ENCODE measurements at places on chromosomes 4 and X.

- no peak for DNase-seq
Measured at GRCh38 chr4:113442826-113443225, 318.7 kb downstream of the CAMK2D start.

GRCh38 chrX:138690591-138690990 is 20.9 kb downstream of the FGF13 start:
- DNase-seq: no peak

- no peak for DNase-seq
Measured at GRCh38 chr4:184398741-184399511, 75.4 kb downstream of the IRF2 start.

DNA sequence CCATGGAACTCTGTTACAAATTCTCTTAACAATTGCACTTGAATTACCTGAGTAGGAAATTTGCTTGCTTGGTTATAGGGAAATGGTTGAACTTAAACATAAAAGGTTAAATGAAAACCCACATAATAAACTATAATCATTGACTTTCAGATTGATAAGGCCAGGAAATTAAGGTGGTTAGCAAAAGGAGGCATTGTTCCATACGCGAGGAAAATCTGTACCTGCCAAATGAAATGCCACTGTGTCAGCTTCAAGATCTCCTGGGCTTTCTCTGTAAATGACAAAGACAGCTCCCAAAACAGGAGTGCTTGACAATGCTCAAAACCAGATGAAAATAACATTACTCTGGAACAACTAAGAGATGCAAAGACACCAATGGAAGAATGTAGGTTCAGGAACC is 125.5 kb upstream of the KLF3 start:
- DNase-seq: no peak

DNA sequence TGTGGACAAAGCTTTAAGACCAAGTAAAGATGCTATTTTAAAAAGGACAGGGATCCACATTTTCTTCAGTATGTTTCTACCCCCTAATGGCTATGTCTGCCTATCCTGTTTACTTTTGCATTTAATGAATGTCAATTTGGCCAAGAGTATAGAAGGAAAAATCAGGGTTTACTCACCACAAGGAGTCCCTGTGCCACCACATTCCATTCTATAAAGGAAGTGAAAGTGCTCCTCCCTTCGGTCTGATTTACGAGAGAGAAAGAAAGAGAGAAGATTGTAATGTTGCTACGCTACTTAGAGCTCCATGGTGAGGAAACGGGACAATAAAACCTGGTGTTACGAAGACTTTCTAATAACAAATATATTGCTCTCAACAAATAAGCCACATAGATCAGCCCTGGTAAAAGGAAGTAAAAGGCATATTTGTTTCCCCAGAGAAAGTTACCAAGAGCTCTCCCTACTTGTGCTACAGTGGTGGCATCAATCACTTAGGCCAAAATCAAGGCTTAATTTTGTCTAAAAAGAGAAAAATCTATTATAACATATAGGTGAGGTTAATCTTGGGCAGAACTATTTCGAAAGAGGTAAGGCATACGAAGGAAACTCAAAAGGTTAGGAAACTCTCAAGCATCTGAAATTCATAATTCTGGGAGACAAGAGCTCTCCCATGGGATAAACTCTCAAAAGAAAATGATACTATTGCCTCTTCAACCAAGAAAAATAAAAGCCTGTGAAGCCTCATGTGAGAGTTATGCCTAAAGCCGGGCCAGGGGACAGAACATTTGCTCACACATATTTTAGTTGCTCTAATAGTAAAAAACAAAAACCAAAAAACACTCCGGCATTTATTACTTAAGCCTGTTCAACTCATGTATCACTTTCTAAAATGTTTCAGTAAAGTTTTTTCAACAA is 29.5 kb downstream of the TAPT1 start:
- DNase-seq: peak; percentile 45

DNA sequence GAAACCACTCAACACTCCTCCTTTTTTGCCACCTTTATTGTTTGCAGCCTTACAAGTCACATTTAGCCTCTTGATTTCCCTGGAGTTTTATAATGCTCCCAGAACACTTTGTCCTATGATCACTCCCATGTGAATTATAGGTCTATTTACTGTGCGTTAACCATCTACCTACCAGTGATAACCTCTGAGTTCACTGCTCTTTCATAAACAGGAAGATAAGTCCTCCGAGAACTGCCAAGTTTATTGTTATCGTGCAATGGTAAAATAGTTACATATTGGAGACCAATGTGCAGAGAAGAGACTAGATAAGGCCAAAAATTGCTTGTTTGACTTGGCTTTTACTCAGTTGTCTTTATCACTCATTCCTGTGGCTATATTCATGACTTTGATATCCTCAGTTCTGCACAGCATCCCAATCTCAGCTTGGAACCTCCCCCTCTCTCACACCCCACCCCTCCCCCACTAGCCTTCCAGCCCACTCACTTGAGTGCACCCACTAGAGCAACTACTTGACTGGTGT is 12.9 kb upstream of the NUDT9 start:
- DNase-seq: no peak

DNA sequence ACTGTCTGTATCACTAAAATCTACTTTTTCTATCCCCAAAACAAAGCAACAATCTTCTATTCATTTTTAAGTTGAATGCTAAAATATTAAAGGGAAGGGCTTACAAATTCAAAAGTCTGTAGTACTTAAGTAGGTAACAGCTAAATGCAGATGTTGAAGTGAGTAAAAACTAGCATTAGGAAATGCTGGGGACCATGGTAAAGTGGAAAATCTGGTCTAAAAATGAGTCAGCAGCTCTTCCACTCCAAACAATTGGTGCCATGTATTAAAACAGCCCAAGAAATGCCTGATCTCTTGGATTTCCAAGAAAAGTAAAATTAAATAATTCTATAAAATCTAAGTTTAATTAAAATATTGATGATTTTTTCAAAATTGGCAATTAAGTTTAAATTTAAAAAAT is 73.3 kb upstream of the PPP3CA start:
- no peak for DNase-seq

GRCh38 chr4:3044870-3045819 is 29.2 kb downstream of the HTT-AS start:
- DNase-seq: no peak

DNA sequence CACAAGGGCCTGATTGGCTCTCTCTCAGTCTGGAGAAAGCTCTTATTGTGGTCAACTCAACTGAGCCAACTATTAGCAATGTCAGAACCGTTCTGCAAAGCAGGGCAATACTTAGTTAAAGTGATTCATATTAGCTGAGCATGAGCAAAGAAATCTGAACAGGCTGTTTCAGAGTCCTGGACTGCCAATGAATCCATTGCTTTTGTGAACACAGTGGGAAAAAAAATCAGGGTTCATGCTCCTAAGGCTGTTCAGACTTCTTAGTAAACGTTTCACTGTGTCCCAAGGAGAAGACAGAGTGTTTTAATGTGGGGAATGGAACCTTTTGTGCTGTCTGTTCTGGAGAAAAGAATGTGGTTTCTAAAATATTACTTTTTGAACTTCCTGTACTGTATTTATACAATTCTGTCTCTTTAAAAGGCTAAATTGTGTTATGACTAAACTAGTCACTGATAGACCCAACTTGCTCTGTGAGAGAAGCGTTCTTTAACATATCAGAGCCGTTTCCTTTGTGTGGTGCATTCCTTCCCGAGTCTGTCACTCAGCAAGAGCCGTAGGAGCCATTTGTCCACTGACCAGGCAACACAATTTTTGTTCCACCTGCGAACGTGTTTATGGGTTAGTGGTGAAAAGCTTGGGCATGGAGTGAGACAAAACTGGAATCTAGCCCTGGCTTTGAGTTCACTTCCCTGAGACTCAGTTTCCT is 366.1 kb downstream of the FBXO8 start:
- no peak for DNase-seq

DNA sequence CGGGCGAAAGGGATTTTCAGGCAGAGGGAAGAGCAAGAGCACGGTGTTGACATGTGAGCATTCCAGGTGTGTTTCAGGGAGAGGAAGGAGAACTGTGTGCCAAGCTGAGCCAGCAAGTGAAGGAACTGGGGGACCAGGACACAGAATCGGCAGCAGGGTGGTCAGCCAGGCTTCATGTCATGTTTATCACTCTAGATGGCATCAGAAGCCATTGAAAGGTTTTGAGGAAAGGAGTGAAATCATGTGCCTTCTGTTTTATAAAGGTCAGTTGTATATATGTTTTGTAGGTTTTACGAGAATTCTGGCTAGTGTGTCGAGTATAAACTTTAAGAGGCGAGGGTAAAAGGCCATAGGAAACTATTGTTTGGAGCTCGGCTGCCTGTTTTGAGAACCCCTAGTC is 682.3 kb downstream of the TRIML1 start:
- no peak for DNase-seq

DNA sequence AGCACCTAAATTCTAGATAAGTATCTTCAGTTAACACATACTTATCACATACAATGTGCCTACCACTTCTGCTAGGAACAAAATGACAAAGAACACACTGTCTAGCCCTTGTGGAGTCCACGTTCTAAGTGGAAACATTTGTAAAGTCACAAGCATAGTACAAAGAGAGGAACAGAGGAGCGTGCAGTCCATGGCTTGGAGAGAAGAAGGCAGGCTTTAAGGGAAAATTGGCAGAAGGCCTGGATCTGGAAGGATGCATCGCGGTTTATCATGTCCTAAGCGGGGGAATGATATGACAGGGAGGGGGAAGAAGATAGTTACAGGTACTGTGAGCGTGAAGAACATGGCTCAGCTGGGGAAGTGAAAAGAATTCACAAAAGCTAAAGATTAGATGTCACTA is 218.0 kb downstream of the PRDM5 start:
- no peak for DNase-seq

- no peak for DNase-seq
Measured at GRCh38 chr4:8085491-8086117, 73.0 kb downstream of the ABLIM2 start.

DNA sequence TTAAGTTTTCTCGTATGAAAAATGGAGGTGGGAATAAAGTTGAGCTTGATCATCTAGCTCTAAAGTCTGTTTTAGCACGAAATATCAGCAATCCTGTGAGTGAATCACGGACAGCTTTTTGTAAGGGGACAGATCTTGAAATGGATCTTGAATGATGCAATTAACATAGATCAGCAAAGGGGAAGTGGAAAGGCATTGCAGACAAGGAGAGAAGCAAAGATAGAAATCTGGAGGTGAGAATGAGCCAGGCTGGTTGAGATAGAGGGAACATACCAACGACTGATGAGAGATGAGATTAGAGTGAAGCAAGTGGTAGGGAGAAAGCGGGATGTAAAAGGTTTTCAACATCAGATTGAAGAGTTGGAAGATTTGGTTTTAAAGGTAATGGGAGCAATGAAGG is 4.6 kb upstream of the DGKK start:
- DNase-seq: no peak

DNA sequence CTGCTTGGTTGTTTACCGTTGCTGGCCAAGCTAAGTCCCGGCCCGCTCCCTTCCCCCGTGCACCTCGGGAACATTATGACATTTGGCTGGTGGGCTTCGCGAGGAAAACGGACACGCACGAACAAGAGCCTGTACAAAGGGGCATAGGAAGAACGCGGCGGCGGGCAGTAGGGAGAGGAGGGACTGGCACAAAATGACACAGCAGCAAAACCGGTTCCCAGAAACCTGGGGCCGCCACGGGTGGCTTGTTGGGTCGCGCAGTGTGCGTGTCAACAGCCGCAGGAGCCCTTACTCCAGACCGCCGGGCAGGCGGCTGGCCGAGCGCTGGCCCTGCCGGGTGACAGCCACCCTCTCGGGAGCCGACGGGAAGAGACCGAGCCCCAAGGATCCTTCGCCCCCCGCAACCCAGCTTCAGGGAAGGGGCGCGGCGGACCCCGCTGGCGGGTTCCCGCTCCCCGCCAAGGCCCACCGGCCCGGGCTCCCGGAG is 1.6 kb upstream of the LIN54 start:
- no peak for DNase-seq

GRCh38 chrX:9141496-9141895 is 107.6 kb upstream of the FAM9B start:
- no peak for DNase-seq

DNA sequence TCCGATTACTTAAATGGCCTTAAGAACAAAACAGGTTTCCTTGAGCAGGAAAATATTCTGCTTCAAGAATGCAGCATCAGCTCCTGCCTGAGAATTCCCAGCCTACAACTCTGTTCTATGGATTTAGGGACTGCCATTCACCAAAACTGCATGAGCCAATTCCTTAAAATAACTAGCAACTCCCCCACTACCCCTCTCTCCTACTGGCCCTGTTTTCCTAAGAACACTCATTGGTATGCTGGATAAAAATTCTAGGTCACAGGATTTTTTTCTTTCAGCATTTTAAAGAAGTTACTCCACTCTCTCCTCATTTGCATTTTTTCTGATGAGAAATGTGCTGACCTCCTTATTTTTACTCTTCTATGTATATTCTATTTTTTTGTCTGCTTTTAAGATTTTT is 347.1 kb downstream of the IDS start:
- DNase-seq: no peak

- no peak for DNase-seq
Measured at GRCh38 chr4:48633657-48634056, 143.6 kb downstream of the ZAR1 start.

- no peak for DNase-seq
Measured at GRCh38 chrX:154484255-154485149, 1.9 kb downstream of the UBL4A start.

GRCh38 chr4:165788686-165789463 is 84.2 kb upstream of the TLL1 start:
- DNase-seq: no peak

GRCh38 chr4:41835321-41835995 is 86.9 kb upstream of the PHOX2B start:
- no peak for DNase-seq

DNA sequence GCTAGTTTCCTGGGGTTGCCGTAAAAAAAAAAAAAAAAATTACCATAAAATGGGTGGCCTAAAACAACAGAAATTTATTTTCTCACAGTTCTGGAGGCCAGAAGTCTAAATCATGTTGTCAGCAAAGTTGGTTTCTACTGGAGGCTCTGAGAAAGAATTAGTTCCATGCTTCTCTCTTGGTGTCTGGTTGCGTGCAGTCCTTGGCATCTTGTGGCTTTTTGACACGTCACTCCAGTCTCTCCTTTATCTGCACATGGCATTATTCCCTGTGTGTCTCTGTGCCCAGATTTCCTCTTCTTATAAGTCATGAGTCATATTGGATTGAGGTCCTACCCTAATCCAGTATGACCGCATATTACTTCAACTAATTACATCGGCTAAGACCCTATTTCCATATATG is 38.7 kb downstream of the SPATA4 start:
- DNase-seq: peak; percentile 54

- no peak for DNase-seq
Measured at GRCh38 chr4:78343682-78344081, 207.9 kb upstream of the ANXA3 start.

- peak; percentile 66 for DNase-seq
Measured at GRCh38 chr4:89111833-89112563, 665 bp downstream of the TIGD2 start.

GRCh38 chrX:65392284-65392683 is 142.3 kb downstream of the LAS1L start:
- DNase-seq: no peak
